ENCODE measurements at places on chromosomes 5 and 9.

DNA sequence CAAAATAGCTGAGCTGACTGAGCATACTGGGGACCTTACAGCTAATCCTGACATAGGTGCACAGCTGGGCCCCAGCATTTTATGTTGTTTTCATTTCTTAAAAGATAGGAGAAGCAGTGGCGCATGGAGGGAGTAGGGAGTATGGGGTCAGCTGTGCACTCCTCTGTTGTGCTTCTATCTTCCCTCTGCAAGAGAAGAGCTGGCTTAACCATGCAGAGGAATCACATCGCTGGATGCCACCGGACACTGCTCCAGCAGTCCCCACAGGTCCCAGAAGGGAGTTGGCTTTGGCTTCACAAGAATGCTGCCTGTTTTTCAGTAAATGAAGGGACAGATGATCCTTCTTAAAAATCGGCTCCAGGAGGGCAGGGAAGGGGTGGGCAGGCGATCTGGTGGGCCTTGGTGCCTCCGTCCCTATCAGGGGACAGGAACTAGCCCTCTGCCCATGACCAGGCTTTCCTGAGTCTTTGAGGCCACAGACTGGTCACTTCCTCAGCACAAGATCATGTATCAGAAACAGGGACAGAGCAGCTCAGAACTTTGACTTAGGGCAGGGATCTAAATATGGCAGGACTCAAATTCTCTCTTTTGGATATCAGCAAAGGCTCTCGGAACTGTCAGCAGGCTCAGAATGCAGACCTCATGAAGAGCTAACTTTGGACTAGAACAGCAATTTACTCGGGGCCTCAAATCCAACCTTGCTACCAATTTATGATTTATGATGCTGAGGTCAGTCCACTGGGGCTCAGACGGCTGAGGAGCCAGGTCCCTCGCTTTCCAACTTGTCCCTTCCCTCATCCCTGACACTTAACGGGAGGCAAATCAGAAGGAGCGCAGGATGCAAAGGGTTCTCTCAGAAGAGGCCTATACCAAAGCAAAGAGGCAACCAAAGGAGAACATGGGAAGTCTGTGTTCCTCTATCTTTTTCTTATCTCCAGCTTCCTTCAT lies 47.2 kb downstream of the MARCHF3 start:
- DNase-seq: no peak

DNA sequence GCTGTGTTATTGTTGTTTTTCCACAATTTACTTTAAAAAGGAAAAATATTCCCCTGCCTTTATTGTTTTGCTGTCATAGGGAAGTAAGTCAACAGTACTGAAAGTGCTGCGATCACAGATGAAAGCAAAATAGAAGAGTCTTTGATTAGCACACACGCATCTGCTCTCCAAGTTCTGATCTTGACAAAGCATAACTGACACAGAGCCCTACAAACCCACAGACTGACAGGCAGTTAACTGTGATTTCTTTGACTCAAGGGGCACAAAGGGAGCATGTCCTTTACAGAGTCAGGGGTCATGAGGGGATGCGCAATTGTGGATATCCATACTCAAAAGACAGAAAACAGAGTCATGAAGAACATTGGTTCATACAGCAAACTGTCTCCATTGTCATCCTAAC lies 123.7 kb downstream of the SNCAIP start:
- DNase-seq: no peak

DNA sequence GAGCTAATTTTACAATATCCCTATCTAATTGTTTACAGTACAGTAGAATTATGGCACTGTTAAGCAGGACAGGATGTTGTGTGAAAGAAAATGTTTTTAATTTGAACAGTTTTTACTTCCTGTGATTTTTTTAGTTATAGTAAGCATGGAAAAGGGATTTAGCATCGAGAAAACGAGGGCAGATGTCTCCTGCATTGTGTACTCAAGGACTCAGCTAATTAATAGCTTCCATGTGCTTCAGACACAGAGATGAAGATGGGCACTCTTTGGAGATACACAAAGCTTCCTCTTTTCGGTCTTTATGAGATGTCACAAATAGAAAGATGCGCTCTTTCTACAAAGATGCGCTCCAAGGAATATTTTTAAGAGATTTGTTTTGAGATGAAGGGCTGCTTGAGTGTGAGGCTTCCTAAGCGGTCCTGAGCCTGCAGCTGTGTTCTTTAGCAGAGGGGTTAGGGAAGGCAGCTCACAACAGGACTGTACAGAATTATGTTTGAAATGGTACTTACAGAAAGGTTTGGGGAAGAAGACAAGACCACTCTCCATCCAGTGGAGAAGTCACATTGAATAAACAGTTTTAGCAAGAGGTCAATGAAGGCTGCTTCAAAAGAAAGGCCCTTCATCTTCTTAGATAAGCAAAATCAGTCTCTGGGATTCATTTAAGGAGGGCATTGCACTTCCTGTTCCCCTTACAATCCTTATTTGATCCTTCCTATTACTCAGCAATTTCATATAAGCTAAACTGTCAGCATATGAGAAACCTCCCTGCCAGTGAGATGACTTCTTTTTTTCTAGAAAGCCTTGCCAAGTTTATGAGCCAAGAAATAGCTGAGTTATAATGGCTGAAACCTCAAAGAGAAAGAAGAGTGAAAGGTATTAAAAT lies 311.5 kb downstream of the EFNA5 start:
- DNase-seq: no peak

GRCh38 chr5:39519079-39519478 lies 94.3 kb upstream of the DAB2 start:
- DNase-seq: no peak

GRCh38 chr5:92909602-92909962 lies 671.4 kb downstream of the NR2F1-AS1 start:
- no peak for DNase-seq

- no peak for DNase-seq
Observed at GRCh38 chr5:172830876-172831662, 3.0 kb upstream of the ERGIC1 start.

DNA sequence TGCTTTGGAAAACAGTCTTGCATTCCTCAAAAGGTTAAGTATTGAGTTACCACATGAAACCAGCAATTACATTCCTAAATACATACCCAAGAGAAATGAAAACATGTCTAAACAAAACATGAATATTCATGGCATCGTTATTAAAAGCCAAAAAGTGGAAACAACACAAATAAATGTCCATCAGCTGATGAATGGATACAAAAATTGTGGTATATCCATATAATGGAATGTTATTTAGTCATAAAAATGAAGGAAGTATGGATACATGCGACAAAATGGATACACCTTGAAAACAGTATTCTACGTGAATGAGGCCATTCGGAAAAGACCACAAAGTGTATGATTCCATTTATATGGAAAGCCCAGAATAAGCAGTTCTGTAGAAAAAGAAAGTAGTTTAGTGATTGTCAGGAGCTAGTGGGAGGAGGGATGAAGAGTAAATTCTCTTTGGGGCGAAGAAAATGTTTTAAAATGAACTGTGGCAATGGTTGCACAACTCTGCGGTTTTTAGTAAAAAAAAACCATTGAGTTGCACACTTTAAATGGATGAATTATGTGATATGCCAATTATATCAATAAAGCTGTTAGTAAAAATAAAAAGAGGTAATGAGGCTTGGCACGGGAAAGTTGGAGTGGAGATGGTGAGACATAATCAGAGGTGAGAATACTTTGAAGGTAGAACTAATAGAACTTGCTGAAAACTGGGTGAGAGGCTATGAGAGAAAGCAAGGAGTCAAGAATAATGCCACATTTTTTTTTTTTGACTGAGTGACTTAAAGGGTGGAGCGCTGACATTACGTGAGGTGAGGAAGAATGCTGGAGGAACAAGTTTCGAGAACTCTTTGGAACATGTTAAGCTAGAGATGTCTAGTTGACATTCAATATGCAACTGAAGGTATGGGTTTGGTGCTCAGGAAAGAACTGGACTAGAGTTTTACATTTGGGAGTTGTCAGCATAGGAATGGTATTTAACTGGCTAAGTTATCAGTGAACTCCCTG lies 194.9 kb upstream of the ZNF608 start:
- DNase-seq: no peak

GRCh38 chr9:132996526-132996925 lies 18.0 kb downstream of the GFI1B start:
- DNase-seq: no peak

GRCh38 chr9:23769307-23769935 lies 56.6 kb downstream of the ELAVL2 start:
- no peak for DNase-seq

- no peak for DNase-seq
Observed at GRCh38 chr5:169389318-169389717, 88.4 kb upstream of the SLIT3 start.

DNA sequence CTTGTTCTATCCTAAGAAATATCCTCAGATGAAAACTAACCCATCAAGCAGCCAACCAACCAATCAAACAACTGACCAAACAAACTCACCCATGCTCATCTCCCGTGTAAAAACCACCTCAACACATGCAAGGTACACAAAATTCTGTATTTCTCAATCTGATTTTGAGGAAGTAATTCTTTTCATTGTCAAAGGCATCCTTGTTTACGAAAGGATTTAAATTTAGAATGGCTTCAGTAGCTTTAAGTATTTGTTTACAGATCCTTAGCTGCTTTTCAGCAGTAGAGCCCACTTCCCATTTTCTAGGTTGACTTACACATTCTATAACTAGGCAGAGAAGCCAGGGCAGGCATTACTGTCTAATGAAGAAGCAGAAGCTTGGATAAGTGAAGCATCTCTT lies 78.6 kb downstream of the NTRK2 start:
- no peak for DNase-seq

GRCh38 chr5:151592855-151593408 lies 1.8 kb upstream of the FAT2 start:
- DNase-seq: no peak

- no peak for DNase-seq
Observed at GRCh38 chr5:100306000-100306399, 229.2 kb upstream of the FAM174A start.

Data from cortex of kidney (tissue), 1 donor.